Cortex of kidney (tissue), 1 donor: ENCODE measurements at places on chromosomes 5 and 9.

DNA sequence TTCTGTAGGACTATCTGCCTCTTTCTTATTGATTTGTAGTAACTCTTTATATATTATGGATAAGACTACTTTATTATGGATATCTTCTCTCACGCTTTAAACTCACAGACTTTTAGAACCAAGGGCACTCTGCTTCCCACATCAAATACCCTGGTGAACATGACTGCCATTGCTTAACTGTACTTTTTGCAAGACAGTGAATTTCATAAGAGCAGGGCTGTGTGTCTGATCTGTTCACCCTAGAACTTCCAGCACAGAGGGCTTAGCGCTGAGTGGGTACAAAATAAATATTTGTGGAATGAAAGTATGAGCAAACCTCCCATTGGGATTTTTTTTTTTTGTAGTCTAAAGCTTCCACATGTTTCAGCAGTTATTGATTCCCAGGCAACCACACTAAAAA, 84.8 kb downstream of the CFAP77 start:
- no peak for DNase-seq

- DNase-seq, result no peak
These were observed 21.6 kb downstream of the OSMR start for GRCh38 chr5:38867416-38867815.

- no peak for DNase-seq
These were observed 169.1 kb downstream of the YTHDC2 start for GRCh38 chr5:113682497-113683136.

GRCh38 chr5:113063927-113064326, 87.3 kb downstream of the DCP2 start:
- no peak for DNase-seq
